NCI-H82 (cell line): ENCODE measurements at places on chromosomes 7 and 10.

- DNase-seq = no peak
These were observed 262.0 kb upstream of the NRP1 start for GRCh38 chr10:33596422-33596821.

- DNase-seq = no peak
These were observed 155.8 kb upstream of the GLI3 start for GRCh38 chr7:42392826-42393225.

GRCh38 chr10:29555746-29556481 is 78.9 kb downstream of the SVIL start:
- DNase-seq = no peak

GRCh38 chr10:102198027-102198426 is 28.1 kb upstream of the ELOVL3 start:
- DNase-seq = no peak

GRCh38 chr7:16353226-16353625 is 68.1 kb downstream of the CRPPA start:
- no peak for DNase-seq

- DNase-seq = no peak
These were observed 268.0 kb upstream of the CHRM2 start for GRCh38 chr7:136600475-136600874.

DNA sequence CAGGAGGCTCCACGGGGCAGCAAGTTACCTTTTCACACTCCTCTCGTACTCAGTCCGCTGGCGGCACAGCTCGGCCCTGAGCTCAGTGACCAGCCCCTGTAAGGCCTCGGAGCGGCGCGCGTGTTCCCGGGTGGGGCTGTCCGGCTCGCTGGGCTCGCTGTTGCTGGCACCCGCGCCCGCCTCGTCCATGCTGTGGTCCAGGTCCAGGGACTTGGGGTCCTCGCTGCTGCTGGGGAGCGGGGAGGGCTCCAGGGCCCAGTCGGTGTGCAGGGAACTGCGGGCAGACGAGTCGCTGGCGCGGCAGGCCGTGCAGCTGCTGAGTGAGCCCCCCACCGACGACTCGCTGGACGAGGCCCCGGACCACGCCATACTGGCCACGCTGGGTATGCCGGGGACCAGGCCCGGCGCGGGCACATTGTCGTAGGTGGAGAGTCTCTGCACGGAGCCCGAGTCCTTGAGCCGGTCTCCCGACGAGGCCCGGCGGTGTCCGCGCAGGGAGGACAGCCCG is 143.8 kb downstream of the MAPK8 start:
- no peak for DNase-seq

DNA sequence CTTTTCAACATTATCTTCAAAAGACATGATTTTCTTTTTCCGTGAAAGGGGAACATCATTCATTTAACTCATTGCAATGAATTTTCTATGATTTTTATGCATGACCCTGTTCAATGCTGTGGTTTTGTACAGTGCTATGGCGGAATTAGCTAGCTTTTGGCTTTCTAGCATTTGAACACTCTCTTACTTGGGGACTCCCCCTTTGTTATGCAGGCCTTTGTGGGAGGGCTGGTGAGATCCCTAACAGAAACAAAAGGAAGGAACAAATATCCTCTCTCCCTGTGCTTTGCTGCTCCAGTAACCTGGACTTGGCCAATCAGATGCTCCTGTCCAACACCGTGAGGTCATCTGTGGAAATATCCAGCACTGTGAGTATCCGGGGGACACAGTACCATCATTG is 353.4 kb upstream of the FZD8 start:
- DNase-seq = no peak

DNA sequence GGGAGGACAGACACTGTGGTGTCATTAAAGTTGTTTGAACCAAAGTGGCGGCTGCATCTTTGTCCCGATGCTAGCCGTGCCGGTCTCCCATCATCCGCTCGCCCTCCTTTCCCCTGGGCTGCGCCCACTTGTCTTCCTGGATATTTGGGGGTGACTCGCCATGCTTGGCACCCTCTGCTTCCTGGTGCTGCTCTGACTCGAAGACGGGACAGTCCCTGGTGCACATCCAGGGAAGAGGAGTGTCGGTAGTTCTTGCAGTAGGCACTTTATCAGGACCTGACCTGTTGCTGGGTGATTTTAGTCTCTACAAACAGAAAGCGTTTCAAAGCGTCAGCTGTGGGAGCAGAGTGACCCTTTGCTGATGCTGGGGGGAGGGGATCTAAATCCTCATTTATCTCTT is 68.3 kb upstream of the DNAJB6 start:
- DNase-seq = no peak

GRCh38 chr10:44395396-44395795 is 10.5 kb upstream of the CXCL12 start:
- DNase-seq = no peak

DNA sequence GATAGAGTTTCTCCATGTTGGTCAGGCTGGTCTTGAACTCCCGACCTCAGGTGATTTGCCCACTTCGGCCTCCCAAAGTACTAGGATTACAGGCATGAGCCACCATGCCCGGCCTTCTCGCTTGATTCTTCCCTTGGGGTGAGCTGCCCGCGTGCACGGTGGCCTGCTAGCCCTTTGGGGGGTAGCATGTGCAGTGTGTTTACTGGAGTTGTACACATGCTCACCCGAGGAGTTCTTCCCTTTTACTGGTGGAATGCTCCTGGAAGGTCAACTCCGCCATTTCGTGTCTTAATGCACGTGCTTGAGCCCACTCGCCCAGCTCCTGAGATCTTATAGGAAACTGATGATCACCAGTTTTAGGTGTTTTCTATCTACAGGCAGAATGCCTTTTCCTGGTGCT is 17.0 kb upstream of the ADAMTS14 start:
- no peak for DNase-seq
